Suppressor macrophage treated with lipopolysaccharide for 1 hour (primary cell): ENCODE measurements at places on chromosomes 2 and 18.

- DNase-seq = no peak
These were observed 272.5 kb upstream of the KCNJ3 start for GRCh38 chr2:154425994-154426393.

DNA sequence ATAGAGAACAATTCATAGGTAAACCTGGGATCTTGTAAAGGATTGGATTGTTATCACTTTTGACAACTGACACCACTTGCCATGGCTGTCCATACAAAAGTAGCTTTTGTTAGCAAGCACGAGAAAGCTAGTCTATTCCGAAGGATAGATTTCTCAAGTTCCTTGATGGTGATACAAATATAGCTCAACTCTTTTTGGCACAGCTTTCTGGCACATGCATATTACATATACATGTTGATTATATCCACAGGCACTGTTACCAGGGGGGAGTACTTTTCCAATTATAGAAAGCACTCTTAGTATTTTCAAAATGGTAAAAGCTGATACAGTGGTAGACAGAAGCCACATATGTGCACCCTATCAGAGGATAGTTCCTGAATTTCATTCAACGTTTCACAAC, 168.9 kb downstream of the UPP2 start:
- DNase-seq = no peak

DNA sequence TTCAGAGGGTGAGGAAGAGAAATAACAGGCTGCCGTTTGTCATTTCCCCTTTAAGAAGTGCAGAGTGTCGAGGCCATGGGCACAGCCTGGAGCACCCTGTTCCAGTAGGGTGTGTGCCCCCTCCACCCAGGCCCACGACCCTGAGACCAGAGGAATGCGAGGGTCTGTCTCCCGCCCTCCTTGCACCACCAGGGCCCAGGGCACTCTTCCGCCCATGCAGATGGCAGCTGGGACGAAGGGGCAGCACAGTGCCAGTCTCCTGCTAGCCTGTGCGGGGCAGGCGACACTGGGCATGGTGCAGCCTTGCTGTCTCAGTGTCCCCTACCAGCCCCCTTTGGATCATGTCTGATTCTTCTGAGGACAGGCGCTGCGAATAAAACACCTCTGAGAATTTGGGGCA, 15.8 kb upstream of the PDIA6 start:
- no peak for DNase-seq

DNA sequence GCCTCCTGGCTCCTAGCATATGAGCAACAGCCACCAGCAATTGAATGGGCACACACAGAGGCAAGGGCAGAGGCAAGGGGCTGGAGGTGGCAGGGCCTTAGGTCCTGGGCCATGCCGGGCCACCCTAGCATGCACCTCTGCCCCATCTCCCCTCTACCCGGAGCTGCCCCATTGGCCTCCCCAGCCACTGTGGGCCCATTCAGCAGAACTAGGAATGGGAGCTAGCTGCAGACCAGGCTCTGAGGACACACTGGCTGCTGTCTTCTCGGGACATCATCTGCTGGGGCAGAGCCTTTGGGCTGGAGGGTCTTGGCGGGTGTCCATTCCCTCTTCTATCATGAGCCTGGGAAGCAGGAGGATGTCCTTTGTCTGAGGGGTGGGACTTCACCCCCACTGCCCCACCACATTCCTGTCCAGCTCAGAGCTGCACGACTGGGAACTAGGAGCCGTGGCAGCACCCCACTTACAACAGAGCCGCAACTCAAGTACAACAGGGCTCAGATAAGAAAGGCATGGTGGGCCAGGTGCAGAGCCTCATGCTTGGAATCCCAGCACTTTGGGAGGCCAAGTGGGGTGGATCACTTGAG, 800 bp downstream of the VIL1 start:
- DNase-seq = no peak

DNA sequence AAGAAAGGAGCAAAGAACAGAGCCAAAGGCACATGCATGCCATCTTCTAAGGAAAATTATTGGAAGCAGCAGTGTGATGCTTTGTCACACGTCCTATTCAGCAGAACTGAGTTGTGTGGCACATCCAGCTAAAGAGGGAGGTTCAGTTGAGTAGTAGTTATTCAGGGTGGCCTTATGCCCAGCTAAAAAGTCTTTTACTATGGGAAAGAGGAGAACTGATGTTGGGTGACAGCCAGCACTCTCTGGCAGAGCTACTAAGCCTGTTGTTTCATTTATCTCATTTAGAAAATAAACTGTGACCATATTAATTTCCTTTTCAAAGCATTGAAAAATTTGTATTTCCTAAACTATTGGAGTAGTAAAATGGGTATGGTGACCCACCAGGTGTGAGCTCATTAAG, 18.5 kb downstream of the ITGA6 start:
- no peak for DNase-seq

- DNase-seq = peak; percentile 97
These were observed 20.9 kb upstream of the DNMT3A start for GRCh38 chr2:25362434-25363145.

DNA sequence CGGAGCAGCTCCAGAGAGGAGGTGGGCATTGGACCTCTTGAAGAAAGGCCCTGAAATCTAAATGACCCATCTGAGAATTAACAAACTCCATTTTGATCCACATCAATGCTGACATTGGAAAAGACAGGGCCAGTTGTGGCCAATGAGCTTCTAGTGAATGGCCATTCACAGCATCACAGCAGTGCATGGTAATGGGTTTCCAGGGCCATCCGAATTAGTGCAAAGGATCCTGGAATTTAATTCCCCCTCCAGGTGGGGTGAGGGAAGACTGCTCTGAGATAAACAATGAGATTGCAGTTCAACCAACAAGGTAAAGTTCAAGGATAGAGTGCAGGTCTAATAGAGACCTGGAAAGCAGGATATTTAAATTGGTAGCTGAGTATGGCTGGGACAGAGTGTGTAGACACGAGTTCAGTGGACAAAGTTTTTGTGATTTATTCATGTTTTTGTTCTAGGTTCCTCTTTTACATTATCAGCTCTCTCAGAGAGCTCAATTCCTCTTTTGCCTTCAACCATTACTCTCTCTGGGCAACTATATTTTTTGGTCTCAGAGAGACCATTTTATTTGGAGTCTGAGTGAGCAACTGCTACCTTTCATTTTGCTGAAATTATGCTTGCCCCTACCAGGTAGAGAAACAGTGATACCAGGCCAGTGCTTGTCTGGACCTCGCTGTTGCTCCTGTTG, 5.0 kb downstream of the TACR1 start:
- DNase-seq = peak; percentile 22

GRCh38 chr18:26176134-26176533, 42.5 kb downstream of the PSMA8 start:
- no peak for DNase-seq

DNA sequence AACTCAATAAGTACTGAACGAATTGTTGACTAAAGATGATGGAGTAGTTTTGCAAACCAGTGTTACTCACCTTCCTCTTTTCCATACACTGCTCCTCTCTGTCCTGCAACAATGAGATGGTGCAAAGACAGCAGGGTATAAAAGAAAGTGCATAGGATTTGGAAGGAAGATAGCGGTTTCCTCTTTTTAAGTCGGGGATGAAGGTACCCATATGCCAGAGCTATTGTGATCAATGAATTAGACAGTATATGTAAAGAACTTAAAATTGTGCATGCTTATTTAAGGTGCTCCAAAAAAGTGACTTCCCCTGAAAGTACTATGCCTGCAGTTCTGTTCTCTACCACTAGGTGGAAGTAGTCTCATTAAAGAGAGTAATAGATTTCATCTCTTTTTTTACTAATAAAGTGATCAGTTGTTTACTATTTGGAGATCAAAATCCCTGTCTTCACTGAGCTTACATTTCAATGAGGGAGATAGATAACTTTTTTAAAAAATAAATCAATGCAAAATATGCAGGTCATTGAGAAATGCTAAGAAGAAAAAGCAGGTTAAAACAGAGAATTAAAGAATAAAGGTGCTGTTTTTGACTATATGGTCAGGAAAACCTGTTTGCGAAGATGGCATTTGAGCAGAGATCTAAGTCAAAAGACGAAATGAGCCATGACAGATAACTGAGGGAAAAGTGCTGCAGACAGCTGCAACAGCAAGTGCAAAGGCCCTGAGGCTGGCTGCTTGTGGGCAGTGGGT, 339.7 kb upstream of the SLC14A2 start:
- DNase-seq = peak; percentile 72

- no peak for DNase-seq
These were observed 9.8 kb upstream of the SCYGR1 start for GRCh38 chr2:227397562-227397961.

DNA sequence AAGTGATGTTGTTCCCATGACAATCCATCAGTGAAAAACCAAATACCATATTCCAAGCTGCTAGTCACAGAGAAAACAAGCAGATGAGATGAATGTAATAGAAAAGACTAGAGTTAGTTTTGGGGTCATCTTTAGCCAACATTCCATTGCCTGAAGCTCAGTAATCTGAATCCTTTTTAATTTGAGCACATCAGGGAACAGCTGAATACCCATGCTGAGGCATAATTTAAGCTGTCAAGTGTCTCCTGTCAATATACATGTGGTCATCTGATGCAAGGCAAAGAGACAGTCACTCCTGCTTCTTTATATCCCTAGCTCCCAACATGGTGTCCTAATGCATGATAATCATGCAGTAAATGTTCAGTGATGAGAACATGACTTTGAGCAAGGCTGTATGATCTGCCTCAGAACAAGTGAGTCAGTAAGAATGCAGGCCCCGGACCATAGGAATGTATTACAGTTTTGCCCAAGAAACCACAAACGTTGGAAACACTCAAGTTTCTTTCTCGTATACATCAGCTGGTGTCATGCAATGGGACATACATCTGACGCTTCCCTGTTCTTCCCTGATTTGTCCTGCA, 48.0 kb downstream of the CDK15 start:
- no peak for DNase-seq

DNA sequence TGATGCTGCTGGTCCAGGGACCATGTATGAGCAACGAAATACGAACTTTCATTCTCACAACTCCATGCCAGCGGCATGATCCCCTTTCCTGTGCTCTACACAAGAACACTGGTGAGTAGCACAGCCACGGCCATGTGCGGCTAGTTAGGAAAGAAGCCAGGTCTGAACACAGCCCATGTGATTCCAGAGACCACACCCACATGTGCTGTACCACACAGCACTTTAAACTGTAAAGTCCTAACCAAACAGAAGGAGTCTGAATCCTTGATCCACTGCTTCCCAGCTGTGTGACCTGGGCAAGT, 33.0 kb upstream of the ACAA2 start:
- DNase-seq = no peak

- peak; percentile 29 for DNase-seq
These were observed 18.6 kb upstream of the KLF7 start for GRCh38 chr2:207184348-207184747.

- DNase-seq = no peak
These were observed 64.2 kb downstream of the NPAS2 start for GRCh38 chr2:100884145-100884621.

- DNase-seq = no peak
These were observed 88.9 kb downstream of the PLEKHM3 start for GRCh38 chr2:207936380-207936779.

- DNase-seq = no peak
These were observed 310.5 kb downstream of the LRATD1 start for GRCh38 chr2:14942987-14943386.

GRCh38 chr2:43944915-43945314, 50.9 kb downstream of the LRPPRC start:
- DNase-seq = no peak

DNA sequence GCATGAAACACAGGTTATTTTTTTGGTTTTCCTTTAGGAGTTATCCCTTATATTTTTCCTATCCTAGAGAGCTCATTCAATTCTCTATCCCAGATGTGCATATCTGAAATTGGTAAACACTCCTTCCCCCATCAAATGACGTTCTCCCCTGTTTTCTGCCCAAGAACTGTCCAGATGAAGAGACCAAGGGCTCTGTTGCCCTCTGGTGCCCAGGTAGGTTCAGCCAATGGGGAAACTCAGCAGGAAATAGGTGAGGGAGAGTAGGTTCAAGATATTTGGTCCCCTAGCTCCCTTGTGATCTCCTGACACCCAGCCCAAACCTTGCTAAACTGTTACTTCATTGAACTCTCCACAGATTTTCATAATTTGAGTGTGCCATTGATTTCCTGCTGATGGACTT, 14.1 kb upstream of the INO80C start:
- no peak for DNase-seq

- no peak for DNase-seq
These were observed 75.6 kb downstream of the CELF4 start for GRCh38 chr18:37489998-37490397.

GRCh38 chr18:45752681-45753080, 28.7 kb downstream of the SLC14A1 start:
- no peak for DNase-seq

DNA sequence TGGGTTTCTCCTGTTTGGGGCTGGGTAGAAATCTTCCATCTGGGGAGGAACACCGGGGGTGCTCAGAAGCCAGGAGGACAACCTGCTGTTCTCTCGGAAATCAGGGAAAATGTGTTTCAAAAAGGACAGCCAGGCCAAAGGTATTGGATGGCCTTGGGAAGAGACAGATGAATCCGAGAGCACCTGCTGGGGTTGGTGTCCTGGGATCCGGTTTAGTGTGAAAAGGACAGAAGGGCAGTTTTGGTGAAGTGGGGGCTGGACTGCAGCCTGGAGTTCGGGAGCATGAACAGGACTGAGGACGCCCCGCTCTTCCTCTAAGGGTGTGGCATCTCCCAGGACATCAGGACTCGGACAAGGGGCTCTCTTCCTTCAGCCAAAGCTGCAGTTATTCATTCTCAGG, 24.9 kb upstream of the SNTG2 start:
- no peak for DNase-seq

DNA sequence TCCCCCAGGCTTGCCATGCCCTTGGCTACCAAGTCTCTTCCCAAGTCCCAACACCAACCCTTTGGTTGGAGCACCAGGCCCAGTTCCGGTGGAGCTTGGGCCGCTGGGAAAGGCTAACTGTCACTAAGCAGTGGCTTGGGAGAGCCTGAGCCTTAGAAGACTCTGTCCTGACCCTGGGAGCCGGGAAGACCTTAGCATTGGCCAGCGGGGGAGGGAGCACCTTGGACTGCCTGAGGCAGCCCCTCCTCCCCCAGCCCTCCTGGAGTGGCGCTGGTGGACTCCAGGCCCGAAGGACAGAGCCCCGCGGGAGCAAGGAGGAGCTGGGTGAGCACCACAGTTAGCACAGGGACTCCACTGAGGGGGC, 62.5 kb upstream of the POMC start:
- DNase-seq = no peak
